ENCODE measurements at places on chromosomes 11 and 22. TPM values are rescaled to one million over a fixed set of nuclear protein-coding genes. Genes with fewer than 3 reads are reported as not detected.

GRCh38 chr11:131137046-131137445, 220.8 kb upstream of the SNX19 start:
- no peak for DNase-seq

- no peak for DNase-seq
Observed at GRCh38 chr22:38831166-38831945, 12.5 kb downstream of the NPTXR start.

Gene VSIG10L2
- not detected for total RNA-seq

- no peak for DNase-seq
Observed at GRCh38 chr11:56698795-56699194, at the start of gene OR9G1. OR9G1 (plus strand) TSS chr11:56699095; CDS start chr11:56700388, 1,293 bp downstream.

Gene SDF2L1
- 21.0 TPM for total RNA-seq

- no peak for DNase-seq
Observed at GRCh38 chr11:113781682-113782081, 2.1 kb downstream of the CLDN25 start.

Gene ADAMTS15
- total RNA-seq: 2.1 TPM

GRCh38 chr11:14331476-14332136, 27.4 kb downstream of the RRAS2 start:
- DNase-seq: no peak

- DNase-seq: no peak
Observed at GRCh38 chr11:122337241-122337640, 221.2 kb upstream of the BLID start.

Gene OR52N4
- 1.8 TPM for total RNA-seq

DNA sequence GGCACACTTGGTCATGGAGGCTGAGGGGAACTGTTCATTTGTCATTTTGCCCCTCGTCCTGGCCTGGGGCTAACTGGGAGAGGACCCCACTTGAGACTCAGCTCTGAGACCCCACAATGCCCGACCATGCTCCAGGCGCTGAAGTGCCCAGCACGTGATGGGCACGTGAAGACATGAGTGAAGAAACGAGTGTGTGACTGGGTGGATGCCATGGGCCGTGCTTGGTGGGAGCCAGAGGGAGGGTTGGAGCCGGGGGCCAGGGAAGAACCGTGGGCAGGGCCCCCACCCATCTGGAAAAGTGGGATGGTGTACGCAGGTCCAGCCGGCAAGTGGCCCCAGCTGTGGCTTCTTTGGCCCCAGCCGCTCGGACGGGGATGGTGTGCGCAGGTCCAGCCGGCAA, 61.1 kb downstream of the WNT7B start:
- DNase-seq: no peak

DNA sequence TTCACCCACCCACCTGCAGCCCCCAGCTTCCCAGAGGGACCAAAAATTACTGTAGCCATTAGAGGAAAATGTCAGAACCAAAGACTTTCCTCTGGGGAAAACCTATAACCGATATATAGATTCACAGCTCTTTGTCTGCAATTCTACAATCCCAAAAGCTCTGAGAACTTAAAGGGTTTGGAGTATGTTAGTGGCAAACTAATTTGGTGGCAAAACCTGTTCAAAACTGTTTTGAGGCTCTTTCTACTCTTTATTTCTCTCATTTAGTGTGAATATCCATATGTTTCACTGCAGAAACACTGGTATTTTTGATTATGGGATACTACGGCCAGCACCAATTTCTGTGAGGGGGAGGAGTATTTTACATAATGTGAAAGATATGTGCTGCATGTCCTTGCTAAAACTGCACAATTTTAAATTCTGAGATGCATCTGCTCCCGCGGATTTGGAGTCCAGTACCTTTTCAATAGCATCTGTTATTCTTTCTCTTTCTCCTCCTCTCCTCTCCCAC, 87.5 kb upstream of the MTNR1B start:
- DNase-seq: no peak

DNA sequence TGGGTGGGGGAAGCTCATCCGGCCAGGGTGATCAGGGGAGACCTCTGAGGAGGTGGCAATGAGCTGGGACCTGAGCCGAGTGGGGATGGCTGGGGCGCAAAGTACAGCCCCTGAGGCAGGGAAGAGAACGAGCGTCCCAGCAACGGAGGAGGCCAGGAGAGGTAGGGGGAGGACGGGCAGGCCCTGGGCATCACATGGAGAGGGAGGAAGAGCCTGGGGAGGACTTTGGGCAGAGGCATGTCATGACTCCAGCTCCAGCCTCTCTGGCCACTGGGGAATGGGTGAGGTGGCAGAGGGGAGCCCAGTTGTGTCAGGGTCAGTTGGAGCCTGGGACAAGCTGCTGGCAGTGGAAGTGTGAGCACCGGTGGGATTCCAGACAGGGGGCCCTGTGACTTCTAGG, 11.5 kb downstream of the PMM1 start:
- DNase-seq: no peak

Gene SLC22A8
- total RNA-seq: not detected

Gene MLC1
- total RNA-seq: not detected

- DNase-seq: no peak
Observed at GRCh38 chr22:17648569-17648968, 10.0 kb downstream of the BCL2L13 start.

Gene DBX1
- not detected for total RNA-seq

Gene MS4A3
- not detected for total RNA-seq
